ENCODE measurements at places on chromosomes 3 and 15.

DNA sequence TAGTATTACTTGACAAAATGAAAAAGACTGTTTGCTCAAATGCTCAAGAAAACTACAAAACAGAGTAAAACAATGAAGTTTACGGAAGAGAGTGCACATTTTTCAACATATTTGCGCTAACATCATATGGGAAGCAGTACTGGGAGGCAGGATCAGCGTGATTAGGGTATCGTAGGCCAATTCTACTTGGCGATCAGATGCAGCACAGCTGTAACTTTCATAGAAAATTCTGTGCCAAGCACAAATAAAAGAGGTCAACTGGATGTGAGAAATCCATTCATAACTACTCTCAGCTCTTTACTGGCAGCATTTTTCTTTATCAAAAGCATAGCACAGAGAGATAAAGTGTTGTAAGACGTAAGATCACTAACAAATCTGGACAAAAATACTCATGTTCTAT lies 1196.3 kb upstream of the GBE1 start:
- DNase-seq = no peak

GRCh38 chr15:80985981-80986380 lies 3.6 kb downstream of the MESD start:
- no peak for DNase-seq

DNA sequence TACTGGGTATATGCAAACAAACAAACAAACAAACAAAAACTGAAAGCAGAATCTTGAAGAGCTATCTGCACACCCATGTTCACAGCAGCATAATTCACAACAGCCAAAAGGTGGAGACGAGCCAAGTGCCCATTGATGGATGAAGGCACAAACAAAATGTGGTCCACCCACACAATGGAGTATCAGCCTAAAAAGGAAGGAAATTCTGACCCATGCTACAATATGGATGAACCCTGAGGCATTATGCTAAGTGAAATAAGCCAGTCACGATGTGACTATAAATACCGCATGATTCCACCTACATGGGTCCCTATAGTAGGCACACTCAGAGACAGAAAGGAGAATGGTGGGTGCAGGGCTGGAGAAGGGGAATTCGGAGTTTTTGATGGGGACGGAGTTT lies 24.1 kb downstream of the XPC start:
- DNase-seq = no peak

- no peak for DNase-seq
Observed at GRCh38 chr3:15333099-15333955, 941 bp upstream of the SH3BP5 start.

GRCh38 chr3:55782351-55782750 lies 295.2 kb upstream of the WNT5A start:
- no peak for DNase-seq

DNA sequence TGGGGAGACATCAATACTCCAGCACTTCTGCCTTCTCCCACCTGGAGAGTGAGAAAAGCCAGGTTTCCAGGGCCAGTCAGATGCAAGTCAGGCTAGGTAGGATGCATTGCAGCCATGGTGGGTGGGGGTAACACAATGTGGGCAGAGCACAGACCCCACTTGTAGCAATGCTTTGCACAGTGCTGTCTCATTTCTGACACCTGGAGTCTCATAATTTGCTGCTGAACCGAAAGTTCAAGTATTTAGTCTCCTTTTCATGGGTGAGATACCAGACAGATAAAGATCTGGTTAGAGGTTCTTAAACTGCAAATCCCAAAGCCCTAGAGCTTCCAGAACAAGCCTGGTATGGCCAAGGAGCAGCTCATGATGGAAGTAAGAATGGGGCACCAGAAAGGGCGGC lies 880.3 kb upstream of the CFAP20DC start:
- no peak for DNase-seq

DNA sequence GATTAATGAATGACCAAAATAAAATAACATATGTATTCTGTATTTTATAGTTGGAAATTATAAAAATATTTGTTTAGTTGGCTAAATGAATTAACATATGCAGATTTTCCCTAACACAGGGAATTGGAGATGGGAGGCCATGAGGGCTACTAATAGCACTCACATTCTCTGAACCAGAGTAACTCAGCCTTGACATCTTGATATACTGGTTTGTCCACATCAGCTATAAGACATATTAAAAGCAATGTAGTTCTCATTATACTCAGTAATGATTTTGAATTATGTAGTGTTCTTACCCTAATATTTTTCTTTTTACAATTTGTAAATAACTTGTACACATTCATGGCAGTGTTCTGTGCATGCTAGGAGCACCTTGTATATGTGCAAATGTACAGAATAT lies 255.9 kb downstream of the EPHA6 start:
- no peak for DNase-seq

DNA sequence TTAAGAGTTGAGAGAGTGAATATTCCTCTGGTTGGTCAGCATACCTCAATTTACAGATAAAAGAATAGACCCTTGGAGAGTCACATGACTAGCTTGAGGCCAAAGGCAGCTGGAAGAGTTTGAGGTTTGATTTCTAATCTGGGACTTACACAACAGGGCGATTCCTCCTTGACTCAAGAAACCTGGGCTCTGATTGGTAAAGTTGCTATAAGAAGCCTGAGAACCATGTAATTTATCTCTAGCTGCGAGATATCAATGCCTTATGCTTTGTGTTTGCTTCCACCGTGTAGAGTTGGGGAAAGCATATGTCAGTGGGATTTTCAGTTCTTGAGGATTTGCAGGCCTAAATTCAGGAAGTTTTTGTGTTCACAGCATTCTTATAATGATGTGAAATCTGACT lies 206.0 kb downstream of the KLHL25 start:
- no peak for DNase-seq

DNA sequence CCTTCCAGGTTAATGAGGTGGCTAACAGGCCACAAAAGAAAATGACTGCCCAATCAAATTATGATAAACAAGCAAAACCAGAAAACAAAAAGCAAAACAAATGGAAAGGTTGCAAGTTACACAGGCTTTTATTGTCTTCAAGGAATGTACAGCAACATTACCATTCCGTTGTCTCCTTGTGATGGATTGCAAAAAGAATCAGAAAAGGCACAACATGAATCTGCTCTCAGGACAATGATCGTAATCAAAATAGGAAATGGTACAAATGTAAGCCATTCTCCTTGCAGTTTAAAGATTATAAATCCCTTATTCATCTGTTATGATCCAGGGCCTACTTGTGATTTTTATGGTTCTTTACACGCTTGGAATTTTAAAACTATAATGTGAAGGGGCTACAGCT lies 125.8 kb downstream of the ECT2 start:
- no peak for DNase-seq

DNA sequence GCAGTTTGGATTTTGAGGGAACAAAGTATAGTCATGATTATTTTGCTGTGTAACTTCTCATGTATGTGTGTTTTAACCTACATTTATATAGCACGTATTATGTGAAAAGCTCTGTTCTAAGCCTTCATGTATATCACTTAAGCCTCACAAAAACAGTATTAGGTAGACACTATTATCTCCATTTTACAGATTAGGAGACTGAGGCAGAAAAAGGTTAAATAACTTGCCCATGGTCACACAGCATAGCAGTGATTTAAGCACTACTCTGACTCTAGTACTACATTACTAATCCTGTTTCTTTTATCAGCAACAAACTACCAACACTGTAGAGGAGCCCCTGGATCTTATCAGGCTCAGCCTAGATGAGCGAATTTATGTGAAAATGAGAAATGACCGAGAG lies 2.6 kb downstream of the LSM3 start:
- DNase-seq = no peak

- no peak for DNase-seq
Observed at GRCh38 chr3:32154205-32154579, 47.8 kb downstream of the GPD1L start.

GRCh38 chr3:174821477-174821876 lies 37.7 kb upstream of the NAALADL2 start:
- DNase-seq = no peak

DNA sequence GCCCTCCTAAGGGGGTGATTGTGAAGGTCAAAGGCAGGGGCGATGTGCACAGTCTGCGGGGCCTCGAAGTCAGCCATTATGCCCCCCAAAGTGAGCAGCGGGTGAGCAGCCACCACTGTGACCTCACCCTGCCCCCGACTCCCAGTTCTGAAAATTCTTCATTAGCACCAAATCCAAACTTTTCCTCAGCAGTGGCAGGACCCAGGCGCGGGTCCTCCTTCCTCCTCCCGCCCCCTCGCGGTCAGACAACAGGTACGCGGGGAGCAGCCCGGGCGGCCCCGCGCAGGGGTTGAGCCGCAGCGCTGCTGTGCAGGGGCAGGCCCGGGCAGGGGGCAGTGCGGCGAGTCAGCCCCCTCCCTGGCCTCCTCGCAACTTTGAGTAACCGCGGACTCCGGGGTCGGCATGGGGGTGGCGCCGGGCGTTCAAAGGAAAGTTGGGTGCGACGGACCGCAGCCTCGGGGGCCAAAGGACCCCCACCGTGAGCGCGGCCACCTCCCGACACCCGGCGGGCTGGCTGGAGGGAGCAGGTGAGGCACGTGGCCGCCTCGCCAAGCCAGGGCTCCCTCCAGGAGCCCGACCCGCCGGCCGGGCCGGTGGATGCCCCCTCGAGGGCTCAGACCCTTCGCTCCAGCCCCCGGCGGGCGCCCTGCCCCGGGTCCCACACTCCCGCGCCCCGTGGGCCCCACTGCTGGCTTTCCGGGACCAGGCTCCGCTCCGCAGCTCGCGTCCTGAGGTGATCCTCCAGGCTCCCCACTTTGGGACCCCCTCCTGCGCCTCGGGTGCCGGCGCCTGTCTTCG lies 49.4 kb upstream of the CCDC174 start:
- no peak for DNase-seq

Data from activated CD4-positive, alpha-beta T cell treated with anti-CD3 and anti-CD28 coated beads, Interleukin-2, amount 50 U/mL, for 24 hours (primary cell).